ENCODE measurements at places on chromosomes 12 and 14.

GRCh38 chr12:58143498-58143995 lies 202.2 kb downstream of the ATP23 start:
- DNase-seq = no peak

DNA sequence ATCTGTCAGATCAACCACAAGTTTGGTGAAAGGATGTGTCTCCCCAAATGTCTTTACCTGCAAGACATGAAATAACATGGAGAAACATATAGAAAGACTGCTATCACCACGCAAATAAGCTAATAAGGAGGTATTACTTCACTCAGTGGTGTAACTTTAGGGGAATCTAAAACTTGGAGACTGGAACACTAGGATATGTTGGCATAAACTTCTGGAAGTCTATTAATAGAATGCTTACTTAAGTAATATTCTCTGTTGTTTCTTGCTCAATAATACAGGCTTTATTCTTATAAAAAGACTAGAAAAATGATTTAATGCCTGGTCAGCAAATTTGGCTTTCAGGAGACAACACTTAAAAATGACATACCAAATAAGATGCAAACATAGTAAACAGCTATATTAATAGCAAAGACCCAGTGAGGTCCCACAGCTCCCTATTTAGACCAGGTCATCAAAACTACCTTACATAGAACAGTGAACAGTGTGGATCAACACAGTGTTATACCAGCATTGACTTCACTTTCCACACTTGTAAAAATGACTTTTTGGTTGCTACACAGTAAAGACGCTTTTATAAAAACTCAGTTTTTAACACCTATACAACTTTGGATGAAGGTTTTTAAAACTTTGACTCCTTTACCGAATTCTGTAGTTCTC lies 18.9 kb upstream of the HAL start:
- DNase-seq = no peak

- no peak for DNase-seq
Measured at GRCh38 chr12:66035288-66035966, 95.1 kb downstream of the LLPH start.

- no peak for DNase-seq
Measured at GRCh38 chr14:91146661-91147060, 32.8 kb downstream of the DGLUCY start.

All from tibial artery (tissue), 4 donors.